Karpas-422 (cell line): ENCODE measurements at places on chromosomes 11 and 22. TPM values are rescaled to one million over a fixed set of nuclear protein-coding genes. Genes with fewer than 3 reads are reported as not detected.

- peaks cover 15% of the 10 kb centered on the region; the same call in 1 of the 2 replicates for H3K36me3 ChIP-seq
- no peak overlapping the region for H3K27ac ChIP-seq
- DNase-seq = no peak
- no peak overlapping the region for H3K4me3 ChIP-seq
- H3K4me1 ChIP-seq = no peaks in the 10 kb centered on the region
Observed at GRCh38 chr11:71495286-71496230, 31.5 kb upstream of the KRTAP5-7 start.

GRCh38 chr11:116792869-116793771, 1.4 kb upstream of the APOA5 start:
- H3K4me3 ChIP-seq = no peak overlapping the region
- no peaks in the 10 kb centered on the region for H3K36me3 ChIP-seq
- H3K27me3 ChIP-seq = no peaks in the 10 kb centered on the region
- DNase-seq = no peak
- no peak overlapping the region for H3K27ac ChIP-seq

- no peaks in the 10 kb centered on the region for H3K4me1 ChIP-seq
- no peak overlapping the region for H3K27ac ChIP-seq
- no peak for DNase-seq
- no peak overlapping the region for H3K4me3 ChIP-seq
- no peaks in the 10 kb centered on the region for H3K27me3 ChIP-seq
Observed at GRCh38 chr22:17581056-17581455, 17.8 kb downstream of the SLC25A18 start.

Gene CNGA4
- total RNA-seq = 1.7 and 2.0 TPM in 2 replicates

Gene POTEH
- total RNA-seq = not detected in 2 replicates

Gene SMIM35
- total RNA-seq = 0.04 TPM in 1 of 2 replicates, not detected in the other

Gene CASP1
- 3.9 and 8.0 TPM in 2 replicates for total RNA-seq
